Cardiac ventricle fibroblast (primary cell): ENCODE measurements at places on chromosomes 16 and 17. TPM values are rescaled to one million over a fixed set of nuclear protein-coding genes. Genes with fewer than 3 reads are reported as not detected.

Gene KRTAP3-2
- total RNA-seq, result not detected in 2 replicates

Gene SPATA2L
- total RNA-seq, result 11.0 and 11.7 TPM in 2 replicates

Gene TEKT1
- not detected in 2 replicates for total RNA-seq

Gene EVPL
- not detected in 2 replicates for total RNA-seq

Gene CDRT4
- total RNA-seq, result 0.37 TPM in 1 of 2 replicates, not detected in the other

Gene NTN1
- 0.06 and 0.24 TPM in 2 replicates for total RNA-seq

Gene TAT
- not detected in 2 replicates for total RNA-seq

Gene CES3
- not detected in 2 replicates for total RNA-seq

Gene ESRP2
- not detected in 2 replicates for total RNA-seq

Gene CEP112
- 4.6 and 19.0 TPM in 2 replicates for total RNA-seq

Gene KRT14
- total RNA-seq, result 0.34 TPM in 1 of 2 replicates, not detected in the other

Gene SLC5A11
- total RNA-seq, result 1.8 TPM in 1 of 2 replicates, not detected in the other

Gene PITPNM3
- total RNA-seq, result 0.62 and 1.2 TPM in 2 replicates

Gene NAT9
- total RNA-seq, result 20.5 and 23.5 TPM in 2 replicates

Gene SECTM1
- 8.6 and 12.6 TPM in 2 replicates for total RNA-seq
